RWPE1 (cell line): ENCODE measurements at places on chromosomes 7 and 10.
A peak's percentile ranks its signal among the peaks of the same experiment; 100 is the strongest.

- no peak for DNase-seq
These were observed 624.7 kb downstream of the KCNMA1 start for GRCh38 chr10:77012812-77013500.

DNA sequence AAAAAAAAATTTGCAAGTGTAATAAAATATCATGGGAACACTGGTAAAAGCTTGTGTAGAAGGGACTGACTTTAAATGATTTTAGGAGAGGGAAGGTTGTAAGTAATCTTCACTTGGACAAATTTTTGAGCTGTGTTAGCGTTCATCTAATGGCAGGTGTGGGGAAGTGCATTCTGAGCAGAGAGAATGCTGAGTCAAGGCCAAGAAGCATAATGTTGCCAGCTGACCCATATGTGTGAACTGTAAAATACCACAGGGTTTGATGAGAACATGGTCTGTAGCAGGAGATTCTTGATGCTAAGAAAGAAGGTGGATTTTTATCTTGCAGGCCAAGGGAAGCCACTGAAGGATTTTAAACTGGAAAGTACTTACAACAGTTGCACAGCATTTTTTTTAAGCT, 98.2 kb upstream of the ZNF32 start:
- DNase-seq: no peak

- DNase-seq: no peak
These were observed 29.2 kb upstream of the ADGRA1 start for GRCh38 chr10:133058331-133059092.

- DNase-seq: no peak
These were observed 116.8 kb downstream of the ABLIM1 start for GRCh38 chr10:114541081-114541796.

DNA sequence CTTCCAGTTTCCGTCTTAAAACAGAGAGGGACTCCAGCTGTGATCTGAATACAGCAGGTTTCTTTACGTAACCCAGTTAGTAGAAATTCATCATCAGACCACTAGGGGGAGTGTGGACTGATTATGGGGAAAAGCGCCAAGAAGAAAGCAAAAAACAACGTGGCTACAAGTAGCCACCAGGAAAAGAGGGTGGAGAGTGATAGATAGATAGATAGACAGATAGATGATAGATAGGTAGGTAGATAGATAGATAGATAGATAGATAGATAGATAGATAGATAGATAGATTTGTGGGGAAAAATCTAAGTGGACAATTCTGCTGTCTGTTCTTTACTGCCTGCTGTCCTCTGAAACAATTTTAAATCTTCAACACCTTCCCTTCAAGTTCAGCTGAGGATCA, 12.7 kb upstream of the AKR1B10 start:
- DNase-seq: peak; percentile 52

GRCh38 chr10:104498347-104499081, 142.6 kb upstream of the SORCS3 start:
- no peak for DNase-seq

DNA sequence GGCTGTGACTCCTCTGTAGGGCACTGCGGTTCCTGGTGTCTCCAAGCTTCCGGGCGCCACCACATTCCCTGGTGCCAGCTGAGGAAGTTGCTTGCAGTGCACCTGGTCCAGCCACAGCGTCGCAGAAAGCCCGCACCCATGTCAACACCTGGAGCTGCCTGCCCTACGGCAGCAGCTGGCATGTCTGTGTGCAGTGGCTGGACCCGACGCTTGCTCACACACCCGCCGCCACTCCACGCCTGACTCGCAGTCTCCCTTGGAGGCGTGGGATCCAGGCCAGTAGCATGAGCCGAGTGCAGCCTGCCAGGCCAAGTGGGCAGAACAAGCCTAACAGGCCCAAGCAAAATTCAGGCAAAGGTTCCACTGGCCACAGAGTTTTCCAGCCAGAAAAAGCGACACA, 118.1 kb upstream of the PHF14 start:
- no peak for DNase-seq

DNA sequence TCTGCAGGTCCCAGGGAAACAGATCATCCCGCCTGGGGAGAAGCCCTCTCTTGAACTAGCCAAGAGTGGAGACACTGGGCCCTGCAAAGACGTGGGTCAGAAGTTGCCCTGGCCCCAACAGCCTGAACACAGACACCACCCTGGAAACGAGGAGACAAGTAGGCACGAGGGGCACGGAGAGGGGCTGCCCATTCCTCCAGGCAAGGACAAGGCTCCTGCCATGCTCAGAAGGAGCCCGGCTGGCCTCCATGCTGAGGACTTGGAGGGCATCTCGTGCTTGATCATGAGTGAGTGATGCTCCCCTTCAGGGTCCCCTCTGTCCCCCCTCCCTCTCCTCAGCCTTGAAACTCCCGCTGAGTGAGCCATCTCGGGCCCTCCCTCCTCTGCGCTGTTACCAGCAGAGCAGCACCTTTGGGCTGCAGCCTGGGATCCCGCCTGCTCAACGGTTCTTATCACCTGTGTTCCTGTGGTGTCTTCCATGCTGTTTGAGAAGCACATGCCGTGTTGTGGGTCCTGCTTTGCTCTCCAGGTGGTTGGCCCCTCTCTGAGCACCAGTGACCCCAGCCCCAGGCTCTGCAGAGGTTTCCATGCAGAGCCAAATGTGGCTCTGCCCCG, 544.3 kb downstream of the TCERG1L start:
- no peak for DNase-seq

- peak; percentile 42 for DNase-seq
These were observed 31.9 kb downstream of the PIP4K2A start for GRCh38 chr10:22682237-22683139.

DNA sequence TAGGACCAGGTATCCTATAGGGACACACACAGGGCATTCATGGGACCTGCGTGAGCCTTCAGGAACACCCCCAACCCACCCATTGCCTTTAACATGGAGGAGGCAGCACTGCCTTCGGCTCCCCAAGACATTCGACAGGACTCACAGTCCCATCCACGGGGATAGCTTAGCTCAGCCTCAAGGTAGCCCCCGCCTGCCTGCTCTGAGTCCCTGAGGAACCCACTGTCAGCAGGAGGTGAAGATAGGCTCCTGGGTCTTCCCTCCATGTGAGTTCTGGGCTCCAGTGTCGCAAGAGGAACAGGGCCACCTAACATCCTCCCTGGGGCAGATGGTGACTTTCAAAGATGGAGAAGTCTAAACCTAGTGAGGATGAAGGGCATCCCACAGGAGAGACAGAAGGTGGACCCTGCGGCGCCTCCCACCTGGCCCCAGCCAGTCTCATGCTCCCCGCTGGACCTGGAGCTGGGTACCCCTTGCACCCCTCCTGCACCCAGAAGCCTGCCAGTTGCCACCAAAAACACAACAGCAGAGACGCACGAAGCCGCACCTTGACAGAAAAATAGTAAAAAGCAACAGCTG, 4.9 kb upstream of the ADIRF start:
- no peak for DNase-seq

DNA sequence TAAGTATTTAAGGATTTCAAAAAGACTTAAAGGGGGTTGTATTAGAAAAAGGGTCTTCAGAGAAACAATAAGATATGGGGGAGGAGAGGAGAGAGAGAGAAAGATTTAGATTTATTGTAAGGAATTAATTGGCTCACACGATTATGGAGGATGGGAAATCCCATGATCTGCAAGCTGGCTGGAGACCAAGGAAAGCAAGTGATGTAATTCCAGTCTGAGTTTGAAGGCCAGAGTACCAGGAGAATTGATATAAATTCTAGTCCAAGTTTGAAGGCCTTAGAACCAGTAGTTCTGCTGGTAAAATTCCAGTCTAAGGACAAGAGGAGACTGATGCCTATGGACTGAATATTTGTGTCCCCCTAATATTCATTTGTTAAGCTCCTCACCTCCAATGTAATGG, 20.6 kb upstream of the SLC13A1 start:
- no peak for DNase-seq

DNA sequence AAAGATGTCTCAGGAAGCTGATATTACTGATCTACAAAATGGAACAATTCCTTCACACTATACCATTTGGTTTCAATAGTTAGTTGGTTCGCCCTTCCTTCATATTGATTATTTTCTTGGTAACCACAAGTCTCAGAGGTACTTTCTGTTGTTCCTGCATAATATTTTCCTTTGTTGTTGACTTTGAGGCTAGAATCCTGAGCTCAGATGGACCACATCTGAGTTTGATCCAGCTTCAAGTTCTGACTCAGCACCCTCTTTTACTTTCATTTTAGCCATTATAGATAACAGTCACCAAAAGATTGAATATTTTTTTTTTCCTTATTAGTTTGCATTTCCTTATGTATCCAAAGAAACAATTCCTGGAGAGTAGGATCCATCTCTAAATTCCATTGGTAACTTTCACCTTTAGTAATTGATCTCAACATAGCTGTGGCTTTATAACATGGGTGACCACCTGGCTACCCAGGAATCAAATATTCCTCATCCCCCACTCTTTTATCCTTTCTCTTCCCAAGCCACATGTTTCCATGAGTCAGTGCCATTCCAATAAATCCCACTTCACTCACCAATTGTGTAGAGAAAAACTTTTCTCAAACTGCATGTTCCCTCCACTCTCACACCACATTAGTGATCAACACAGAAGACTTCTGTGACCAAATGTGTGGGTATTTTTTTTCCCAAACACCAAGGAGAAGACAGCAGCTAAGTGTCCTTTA, 9.7 kb upstream of the ABCA13 start:
- no peak for DNase-seq

GRCh38 chr7:125934955-125935354, 1005.3 kb upstream of the POT1 start:
- DNase-seq: no peak
